Neuronal stem cell (in vitro differentiated cells): ENCODE measurements at places on chromosomes 2 and 18.

DNA sequence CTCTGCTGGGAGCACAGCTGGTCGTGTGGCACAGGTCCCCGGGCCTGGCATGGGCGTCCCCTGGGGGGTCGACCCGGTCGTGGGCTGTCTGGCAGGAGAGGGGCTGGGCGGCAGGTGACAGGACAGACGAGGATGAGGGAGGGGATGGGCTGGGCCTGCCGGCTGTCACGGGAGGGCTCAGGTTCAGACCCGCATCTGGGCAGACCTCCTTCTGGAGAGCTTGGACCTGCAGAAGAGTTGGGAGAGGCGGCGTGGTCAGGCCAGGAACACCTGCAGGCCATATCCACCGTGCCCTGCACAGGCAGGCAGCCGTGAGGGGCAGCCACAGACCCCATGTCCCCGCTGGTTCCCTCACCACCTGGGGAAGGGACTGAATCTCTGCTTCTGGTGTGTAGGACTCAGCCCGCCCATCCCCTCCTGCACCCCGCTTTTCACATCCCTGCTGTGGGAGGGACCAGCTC is 25.5 kb downstream of the AQP12A start:
- H3K4me1 ChIP-seq: no peaks in the 10 kb centered on the region
- H3K36me3 ChIP-seq: peaks cover 33% of the 10 kb centered on the region
- H3K27me3 ChIP-seq: no peaks in the 10 kb centered on the region
- no peak overlapping the region for H3K27ac ChIP-seq
- DNase-seq: no peak

DNA sequence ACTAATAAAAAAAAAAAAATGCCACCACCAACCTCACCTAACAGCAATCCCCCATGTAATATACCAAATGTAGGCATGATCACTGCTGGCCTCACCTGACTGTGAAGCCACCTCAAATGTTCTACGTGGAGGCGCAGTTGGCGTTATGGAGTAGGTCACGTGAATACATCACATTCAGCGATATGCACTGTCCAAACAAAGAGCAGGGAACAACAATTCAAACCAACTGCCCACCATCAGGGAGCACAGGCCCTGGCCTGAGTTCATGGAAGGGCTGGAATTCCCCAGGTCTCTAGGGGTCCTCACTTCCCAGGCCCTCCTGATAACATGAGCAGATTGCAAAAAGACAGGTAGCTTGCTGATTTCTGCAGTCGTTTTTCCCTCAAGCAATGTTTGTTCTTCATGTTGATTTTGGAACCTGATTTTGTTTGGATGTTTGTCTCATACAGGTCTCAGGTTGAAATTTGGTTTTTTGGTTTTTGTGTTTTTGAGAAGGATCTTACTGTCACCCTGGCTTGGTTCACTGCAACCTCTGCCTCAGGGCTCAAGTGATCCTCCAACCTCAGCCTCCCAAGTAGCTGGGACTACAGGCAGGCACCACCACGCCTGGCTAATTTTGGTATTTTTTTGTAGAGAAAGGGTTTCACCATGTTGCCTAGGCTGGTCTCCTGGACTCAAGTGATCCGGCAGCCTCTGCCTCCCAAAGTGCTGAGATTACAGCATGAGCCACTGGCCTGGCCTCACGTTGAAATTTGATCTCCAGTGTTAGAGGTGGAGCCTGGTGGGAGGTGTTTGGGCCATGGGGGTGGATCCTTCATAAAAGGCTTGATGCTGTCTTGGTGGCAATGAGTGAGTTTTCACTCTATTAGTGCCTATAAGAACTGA is 15.5 kb downstream of the TBC1D8 start:
- DNase-seq: no peak
- no peaks in the 10 kb centered on the region for H3K36me3 ChIP-seq

DNA sequence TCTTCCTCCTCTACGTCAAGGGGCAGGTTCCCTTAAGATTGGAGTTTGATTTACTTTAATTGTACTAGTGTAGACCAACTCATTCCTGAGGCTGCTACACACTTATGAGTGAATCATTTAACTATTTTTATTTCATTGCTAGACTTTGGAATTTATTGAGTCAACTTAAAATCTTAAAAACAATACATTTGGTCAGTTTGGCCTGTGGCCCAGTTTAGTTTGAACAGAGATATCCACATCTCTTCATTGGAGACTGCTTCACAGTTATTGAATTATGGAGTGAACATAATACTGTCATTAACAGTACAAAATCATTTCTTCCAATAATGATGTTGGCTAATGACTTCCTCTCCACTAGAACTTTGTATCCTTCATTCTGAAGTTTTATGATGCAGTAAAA is 34.5 kb upstream of the STPG4 start:
- DNase-seq: no peak
- H3K27me3 ChIP-seq: no peaks in the 10 kb centered on the region
- no peaks in the 10 kb centered on the region for H3K36me3 ChIP-seq
- no peak overlapping the region for H3K27ac ChIP-seq
- peaks cover 29% of the 10 kb centered on the region for H3K4me1 ChIP-seq

GRCh38 chr18:69948919-69949537 is 1.4 kb upstream of the CD226 start:
- no peak for DNase-seq
- no peak overlapping the region for H3K4me3 ChIP-seq
- H3K27me3 ChIP-seq: no peaks in the 10 kb centered on the region
- H3K36me3 ChIP-seq: no peaks in the 10 kb centered on the region
- H3K4me1 ChIP-seq: no peaks in the 10 kb centered on the region

- no peaks in the 10 kb centered on the region for H3K36me3 ChIP-seq
- H3K4me3 ChIP-seq: no peak overlapping the region
- H3K27me3 ChIP-seq: no peaks in the 10 kb centered on the region
- peaks cover 2% of the 10 kb centered on the region for H3K4me1 ChIP-seq
Measured at GRCh38 chr2:219466816-219467735, 31.6 kb upstream of the GMPPA start.

DNA sequence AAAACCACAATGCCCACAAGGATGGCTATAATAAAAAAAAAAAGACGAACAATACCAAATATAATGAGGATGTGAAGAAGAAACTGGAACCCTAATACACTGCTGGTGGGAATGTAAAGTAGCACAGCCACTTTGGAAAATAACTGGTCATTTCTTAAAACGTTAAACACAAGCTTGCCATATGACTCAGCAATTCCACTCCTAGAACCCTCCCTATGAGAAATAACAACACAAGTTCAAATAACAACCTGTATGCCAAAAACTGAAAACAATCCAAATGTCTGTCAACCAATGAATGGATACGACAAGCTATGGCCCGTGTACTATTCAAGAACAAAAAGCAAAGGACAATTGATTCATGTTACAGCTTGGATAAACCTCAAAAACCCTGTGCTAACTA is 7.0 kb upstream of the ALPK2 start:
- H3K27me3 ChIP-seq: no peaks in the 10 kb centered on the region
- H3K4me3 ChIP-seq: no peak overlapping the region
- H3K36me3 ChIP-seq: no peaks in the 10 kb centered on the region
- no peak overlapping the region for H3K27ac ChIP-seq

- H3K27me3 ChIP-seq: no peaks in the 10 kb centered on the region
- no peak overlapping the region for H3K4me3 ChIP-seq
- H3K27ac ChIP-seq: no peak overlapping the region
- H3K4me1 ChIP-seq: peaks cover 2% of the 10 kb centered on the region
- H3K36me3 ChIP-seq: peaks cover 6% of the 10 kb centered on the region
Measured at GRCh38 chr2:42185220-42185921, 16.2 kb downstream of the EML4 start.

DNA sequence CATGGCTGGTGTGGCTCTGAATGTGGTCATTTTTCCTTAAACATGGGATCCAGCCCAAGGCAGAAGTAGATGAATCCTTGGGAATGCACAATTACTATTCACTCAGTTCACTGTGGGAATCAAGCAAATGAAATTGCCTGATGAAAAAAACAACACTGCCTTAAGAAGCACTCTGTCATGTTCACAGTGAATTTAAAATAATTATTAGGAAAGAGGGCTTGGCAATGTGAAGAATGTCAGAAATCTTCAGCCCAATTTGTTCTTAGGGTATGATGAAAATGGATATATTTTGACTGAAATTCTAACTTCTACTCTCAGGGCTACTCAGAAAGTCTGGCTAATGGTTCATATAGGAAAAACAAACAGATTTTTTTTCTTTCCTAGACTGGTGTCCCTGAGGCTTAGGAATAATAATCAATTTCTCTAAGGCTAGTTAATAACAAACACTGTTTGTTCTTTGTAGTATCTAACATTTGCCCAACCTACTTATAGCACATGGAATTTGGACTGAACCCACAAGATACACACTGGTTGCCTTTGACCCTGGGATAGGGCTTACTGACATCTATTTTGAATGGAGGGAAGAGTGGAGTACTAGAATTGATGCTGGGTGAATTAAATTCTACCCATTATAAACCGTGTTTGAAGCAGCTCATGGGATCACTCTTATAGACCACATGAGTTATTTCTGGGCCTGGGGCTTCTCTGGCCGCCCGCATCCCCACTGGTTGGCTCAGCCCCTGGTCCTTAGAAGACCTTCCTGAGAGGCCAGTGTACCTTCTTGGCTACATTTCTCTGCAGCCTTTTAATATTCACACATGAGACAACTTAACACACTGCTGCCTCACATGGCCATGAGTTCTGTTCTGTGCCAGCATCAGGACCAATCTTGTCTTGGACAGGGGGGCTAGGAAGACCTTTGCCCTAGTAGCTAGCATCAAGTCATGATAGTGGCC is 8.3 kb upstream of the MRPL33 start:
- DNase-seq: no peak
- H3K4me3 ChIP-seq: no peak overlapping the region
- no peaks in the 10 kb centered on the region for H3K27me3 ChIP-seq
- no peak overlapping the region for H3K27ac ChIP-seq

- DNase-seq: no peak
- H3K36me3 ChIP-seq: no peaks in the 10 kb centered on the region
- H3K27me3 ChIP-seq: no peaks in the 10 kb centered on the region
- H3K27ac ChIP-seq: no peak overlapping the region
- no peak overlapping the region for H3K4me3 ChIP-seq
Measured at GRCh38 chr2:67259556-67260342, 137.4 kb upstream of the ETAA1 start.

DNA sequence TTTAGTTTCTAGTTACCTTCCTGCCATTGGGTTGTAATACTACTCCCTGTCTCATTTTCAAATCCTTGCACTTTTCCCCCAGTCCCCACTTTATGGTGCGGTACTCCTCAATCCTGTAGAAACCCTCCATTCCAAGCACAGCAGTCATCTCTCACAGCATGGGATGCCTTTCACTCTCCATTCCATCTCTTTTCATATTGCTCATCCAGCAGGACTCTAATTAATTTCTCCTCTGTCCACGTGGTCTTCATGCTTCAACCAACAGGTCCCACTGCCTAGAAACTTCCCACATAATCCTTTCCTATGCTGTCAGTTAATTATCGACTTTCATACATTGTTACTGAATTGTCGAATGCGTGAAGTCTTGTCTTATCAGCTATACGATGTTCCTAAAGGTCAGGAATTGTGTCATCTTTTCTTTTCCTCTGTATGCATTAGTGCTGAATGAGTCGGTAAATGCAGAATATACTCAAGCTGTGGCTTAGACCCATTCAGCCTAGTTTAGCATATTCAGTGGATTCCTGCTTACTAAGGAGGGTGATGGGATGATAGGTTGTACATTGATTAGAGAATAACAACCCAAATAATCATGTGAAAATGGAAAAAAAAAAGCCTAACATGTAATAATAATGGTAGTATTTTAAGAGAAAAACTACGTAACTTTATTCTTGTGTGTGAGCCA is 89.7 kb downstream of the CRIM1 start:
- DNase-seq: no peak
- no peak overlapping the region for H3K4me3 ChIP-seq
- H3K4me1 ChIP-seq: peaks cover 3% of the 10 kb centered on the region
- peaks cover 10% of the 10 kb centered on the region for H3K36me3 ChIP-seq
- no peak overlapping the region for H3K27ac ChIP-seq

DNA sequence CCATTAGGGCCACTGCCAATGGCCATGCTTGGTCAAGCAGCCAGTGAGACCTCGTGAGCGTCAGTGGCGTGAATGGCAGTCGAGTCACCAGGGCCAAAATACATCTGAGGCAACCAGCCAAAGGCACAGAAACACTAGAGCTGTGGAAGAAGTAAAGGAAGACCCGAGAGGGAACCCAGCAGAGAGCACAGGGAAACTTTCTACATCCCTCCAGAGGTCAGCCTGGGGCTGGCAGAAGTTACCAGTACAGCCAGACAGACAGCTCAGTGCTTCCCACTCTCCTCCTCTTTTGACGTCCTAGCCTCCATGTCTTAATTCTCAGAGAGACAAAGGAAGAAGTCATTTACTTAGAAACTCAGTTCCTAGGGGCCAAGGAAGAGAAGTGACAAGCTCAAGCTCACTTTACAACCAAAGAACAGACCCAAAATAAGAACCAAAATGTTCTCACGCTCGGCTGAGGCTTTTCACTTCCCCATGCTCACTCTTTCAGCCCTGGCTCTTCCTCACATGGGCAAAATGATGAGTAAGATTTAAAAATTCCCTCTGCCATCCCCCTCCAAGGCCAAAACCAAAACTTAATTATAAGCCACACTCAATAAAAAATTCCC is 8.7 kb downstream of the CYRIA start:
- H3K27me3 ChIP-seq: no peaks in the 10 kb centered on the region
- no peak for DNase-seq
- H3K27ac ChIP-seq: no peak overlapping the region
- no peak overlapping the region for H3K4me3 ChIP-seq
- peaks cover 28% of the 10 kb centered on the region for H3K4me1 ChIP-seq

DNA sequence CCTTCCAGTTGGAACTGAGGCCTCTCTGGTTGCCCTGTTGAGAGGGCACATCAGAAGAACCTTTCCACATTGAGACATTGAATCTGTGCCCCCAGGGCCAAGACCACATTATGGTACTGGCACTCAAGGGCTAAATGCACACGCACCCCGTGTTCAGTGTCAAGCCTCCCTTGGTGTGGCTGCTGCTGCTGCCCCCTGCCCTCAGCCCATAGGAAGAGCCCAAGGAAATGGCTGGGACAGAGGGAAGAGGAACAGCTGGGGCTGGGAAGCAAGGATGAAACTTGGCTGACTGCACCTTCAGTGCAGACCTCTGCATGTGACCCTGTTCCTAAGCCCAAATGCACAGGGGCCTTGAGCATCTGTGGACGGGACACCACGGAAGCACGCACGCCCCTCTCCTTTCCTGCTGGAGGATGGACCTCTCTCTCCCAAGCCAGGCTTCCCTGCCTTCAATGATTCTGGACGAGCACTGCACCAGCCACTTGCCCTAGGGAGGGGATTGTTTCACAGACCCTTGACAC is 40.2 kb downstream of the NIFK start:
- no peaks in the 10 kb centered on the region for H3K36me3 ChIP-seq
- H3K4me3 ChIP-seq: no peak overlapping the region
- H3K27ac ChIP-seq: no peak overlapping the region
- peaks cover 2% of the 10 kb centered on the region for H3K4me1 ChIP-seq
- no peak for DNase-seq
